Stimulated activated CD4-positive, alpha-beta T cell treated with anti-CD3 and anti-CD28 coated beads, Interleukin-2, amount 100 ng/mL, for 24 hours (primary cell): ENCODE measurements at places on chromosomes 12 and 14.
A peak's percentile ranks its signal among the peaks of the same experiment; 100 is the strongest.

DNA sequence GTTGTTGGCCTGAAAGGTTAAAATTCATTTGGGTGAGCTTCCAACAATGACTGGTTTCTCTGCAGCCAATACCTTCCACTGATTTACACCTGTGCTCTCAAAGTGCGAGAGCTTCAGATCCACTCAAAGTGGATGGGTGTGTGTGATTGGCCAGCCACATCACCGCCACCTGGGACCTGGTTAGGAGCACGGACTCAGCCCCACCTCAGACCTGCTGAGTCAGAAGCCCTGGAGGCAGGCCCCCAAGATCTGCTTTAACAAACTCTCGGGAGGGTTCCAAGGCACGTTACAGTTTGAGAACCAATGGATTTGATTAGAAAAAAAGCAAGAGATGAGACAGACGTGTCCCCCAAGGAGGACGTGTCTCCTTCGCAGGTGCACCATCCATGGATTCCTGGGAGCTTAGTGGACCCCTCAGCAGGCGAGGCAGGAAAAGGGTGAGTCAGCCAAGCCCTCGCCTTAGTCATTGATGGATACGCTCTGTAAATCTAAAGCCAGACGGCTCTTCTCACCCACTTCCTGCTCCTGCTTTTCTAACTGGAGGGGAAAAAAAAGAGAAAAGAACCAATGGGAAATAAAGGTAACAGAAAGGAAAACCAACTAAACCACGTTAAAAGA is 24.5 kb downstream of the FZD10 start:
- DNase-seq = no peak

- DNase-seq = no peak
These were observed 67.6 kb downstream of the KIF21A start for GRCh38 chr12:39375206-39375808.

- no peak for DNase-seq
These were observed 293.5 kb upstream of the DIO2 start for GRCh38 chr14:80504781-80505180.

DNA sequence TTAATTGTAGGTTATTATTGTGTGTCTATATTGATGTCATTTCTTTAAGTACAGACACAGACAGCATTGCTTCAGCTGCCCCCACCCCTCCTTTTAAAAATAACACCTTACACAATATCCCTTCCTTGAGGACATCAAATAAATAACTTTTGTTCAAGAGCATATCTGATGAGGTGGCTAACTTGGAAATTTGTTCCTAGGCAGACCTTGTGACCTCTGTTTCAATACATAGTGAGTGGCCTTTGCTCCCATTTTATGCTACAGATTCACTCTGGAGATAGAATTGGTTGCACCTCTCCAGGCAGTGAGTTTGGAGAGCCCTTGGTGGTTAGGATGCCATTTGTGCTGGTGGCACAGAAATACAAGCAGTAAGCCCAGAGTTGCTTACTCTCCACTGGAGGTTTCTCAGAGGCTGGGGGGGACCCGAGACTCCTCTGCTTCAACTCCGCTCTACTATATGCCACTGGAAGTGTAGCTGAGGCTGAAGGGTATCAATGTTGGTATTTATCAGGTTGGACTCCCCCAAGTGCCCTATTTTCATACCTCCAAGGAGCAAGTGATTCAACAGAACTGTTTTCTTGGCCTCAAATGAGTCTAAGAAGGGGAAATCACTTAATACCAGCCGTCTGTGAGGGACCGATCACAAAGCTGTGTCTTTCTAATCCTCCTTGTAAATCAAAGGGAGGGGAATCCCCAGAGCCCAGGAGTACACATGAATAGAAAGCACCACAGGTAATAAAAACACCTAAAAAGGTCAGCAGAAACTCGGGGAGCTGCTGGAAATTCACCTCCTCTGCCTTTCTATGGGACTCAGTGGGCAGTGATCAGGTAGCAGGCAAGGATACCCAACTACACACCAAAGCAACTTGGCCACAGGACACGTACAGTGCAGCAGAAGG is 463.1 kb downstream of the RAD51B start:
- peak; percentile 8 for DNase-seq

GRCh38 chr12:13530966-13531365 is 334.4 kb downstream of the EMP1 start:
- DNase-seq = no peak

- DNase-seq = no peak
These were observed 206.0 kb upstream of the MYL2 start for GRCh38 chr12:111126331-111126730.

DNA sequence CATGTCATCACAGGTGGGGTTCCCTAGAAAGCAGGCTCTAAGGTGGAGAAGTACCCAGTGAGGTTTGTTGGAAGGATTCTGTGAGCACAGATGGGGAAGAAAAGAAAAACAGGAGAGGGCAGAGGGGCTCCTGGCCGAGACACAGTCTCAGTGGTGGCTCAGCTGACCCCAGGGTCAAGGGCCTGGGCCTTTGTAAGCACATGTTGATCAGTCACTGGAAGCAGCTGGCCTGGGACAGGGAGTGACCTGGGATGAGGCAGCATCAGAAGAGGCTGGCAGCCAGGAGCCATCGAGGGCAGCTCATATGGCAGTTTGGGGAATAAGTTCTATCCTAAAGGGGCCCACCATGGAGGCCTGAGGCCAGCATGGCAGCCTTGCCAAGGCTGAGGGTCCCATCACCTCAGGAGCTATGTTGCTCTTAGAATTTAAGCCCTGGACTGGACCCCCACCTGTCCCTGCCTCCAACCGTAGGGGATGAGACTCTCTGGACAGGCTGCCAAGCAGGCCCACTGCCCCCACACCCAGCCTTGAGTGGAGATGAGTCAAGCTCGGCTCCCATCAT is 6.3 kb upstream of the TMEM179 start:
- no peak for DNase-seq

DNA sequence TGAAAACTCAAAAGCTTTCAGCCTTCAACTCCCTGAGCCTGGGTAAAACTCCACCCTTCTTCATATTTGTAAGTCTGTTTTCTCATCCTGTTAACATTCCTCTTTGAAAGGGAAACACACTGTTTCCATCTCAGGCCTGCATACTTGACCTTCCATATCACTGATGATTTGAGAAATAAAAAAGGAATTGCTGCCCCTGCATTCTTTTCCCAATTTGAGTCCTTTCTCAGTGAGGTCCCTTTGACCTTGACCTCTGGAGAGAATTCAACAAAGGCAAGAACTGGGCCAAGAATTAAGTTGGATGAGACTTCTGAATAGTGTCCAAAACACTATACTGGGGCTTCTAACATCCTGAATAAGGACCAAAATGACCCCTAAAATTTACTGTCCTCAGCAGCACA is 108.0 kb downstream of the AEBP2 start:
- no peak for DNase-seq

GRCh38 chr14:100325958-100326357 is 2.8 kb downstream of the SLC25A47 start:
- no peak for DNase-seq

- DNase-seq = no peak
These were observed 31.1 kb upstream of the POC1B start for GRCh38 chr12:89556976-89557375.

- no peak for DNase-seq
These were observed at the start of gene KLRF2 for GRCh38 chr12:9881246-9881645. Gene KLRF2, plus strand, starts transcription at chr12:9881489. Its CDS starts 107 bp downstream, at chr12:9881596.

GRCh38 chr14:100967930-100968329 is 64.4 kb upstream of the RTL1 start:
- DNase-seq = no peak
